ENCODE measurements at places on chromosomes 3 and 15.

- no peak for DNase-seq
Observed at GRCh38 chr15:72968531-72968922, 83.7 kb upstream of the NEO1 start.

GRCh38 chr3:14288177-14288788 is 109.7 kb downstream of the LSM3 start:
- DNase-seq, result no peak

- DNase-seq, result no peak
Observed at GRCh38 chr15:45304711-45305110, 52.7 kb downstream of the SLC28A2 start.

DNA sequence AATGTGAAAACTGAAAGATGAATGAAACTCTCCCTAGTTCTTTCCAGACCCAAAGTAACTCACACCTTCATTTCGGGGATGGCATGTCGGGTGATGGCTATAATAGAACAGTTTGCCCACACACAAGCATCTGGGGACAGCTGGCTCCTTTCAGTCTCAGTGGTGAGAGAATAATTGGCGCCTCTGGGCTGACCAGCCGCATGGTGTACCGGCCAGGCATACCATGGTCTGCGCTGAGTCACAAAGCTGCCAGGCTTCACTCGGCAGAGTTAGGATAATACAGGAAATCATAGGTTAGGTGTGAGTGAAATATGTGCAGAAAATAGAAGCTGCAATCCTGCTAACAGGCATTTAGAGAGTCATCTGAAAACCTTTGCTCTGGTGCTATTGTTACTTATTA is 80.4 kb upstream of the IGF1R start:
- DNase-seq, result no peak

- no peak for DNase-seq
Observed at GRCh38 chr15:74431645-74432044, 2.1 kb downstream of the SEMA7A start.

- DNase-seq, result no peak
Observed at GRCh38 chr3:72692990-72693389, 155.3 kb downstream of the SHQ1 start.

- DNase-seq, result no peak
Observed at GRCh38 chr3:133153382-133153781, 115.2 kb downstream of the TMEM108 start.

- no peak for DNase-seq
Observed at GRCh38 chr3:78721771-78722543, 1045.8 kb downstream of the ROBO1 start.

- no peak for DNase-seq
Observed at GRCh38 chr15:22915866-22916515, 64.2 kb downstream of the CYFIP1 start.

DNA sequence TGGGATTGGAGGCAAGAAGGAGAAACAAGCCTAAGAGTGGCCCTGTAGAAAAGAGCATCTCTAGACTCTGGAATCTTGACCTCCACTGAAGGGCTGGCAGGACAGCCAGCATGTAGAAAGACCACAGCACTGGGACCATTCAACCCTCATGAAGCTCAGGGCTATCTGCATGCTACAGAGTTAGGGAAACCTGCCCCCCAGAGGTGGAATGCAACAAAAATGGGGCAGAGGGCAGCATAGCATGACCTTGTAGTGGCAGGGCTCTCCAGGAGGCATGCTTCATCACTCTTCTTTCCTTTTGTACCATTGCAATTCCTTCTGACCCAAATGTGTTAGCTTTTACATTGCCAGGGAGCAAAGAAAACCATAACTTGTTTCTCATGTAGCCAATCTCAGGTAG is 445.4 kb downstream of the EPHB1 start:
- DNase-seq, result no peak

GRCh38 chr3:56173601-56174000 is 294.7 kb downstream of the ERC2 start:
- no peak for DNase-seq

DNA sequence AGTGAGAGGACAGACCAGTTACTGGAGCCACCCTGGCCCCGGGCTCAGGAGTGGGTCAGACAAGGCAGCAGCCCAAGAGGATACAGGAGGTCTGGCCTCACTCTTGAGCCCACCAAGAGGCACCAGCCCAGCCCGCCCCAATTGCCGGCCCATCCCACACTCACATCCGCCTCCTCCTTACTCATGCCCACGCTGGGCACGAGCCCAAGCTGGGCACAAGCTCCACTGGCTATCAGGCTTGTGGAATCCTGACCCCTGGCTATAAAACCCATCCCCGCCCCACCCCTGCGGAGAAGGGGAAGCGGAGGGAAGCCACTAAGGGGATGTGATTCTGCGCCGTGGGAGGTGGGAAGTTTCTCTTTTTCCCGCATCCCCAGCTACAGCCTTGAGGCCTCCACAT is 25.9 kb downstream of the ADCY5 start:
- DNase-seq, result no peak

GRCh38 chr3:191334346-191334893 is 4.1 kb upstream of the UTS2B start:
- DNase-seq, result no peak

- DNase-seq, result no peak
Observed at GRCh38 chr15:90483637-90484036, 46.1 kb upstream of the CRTC3 start.

DNA sequence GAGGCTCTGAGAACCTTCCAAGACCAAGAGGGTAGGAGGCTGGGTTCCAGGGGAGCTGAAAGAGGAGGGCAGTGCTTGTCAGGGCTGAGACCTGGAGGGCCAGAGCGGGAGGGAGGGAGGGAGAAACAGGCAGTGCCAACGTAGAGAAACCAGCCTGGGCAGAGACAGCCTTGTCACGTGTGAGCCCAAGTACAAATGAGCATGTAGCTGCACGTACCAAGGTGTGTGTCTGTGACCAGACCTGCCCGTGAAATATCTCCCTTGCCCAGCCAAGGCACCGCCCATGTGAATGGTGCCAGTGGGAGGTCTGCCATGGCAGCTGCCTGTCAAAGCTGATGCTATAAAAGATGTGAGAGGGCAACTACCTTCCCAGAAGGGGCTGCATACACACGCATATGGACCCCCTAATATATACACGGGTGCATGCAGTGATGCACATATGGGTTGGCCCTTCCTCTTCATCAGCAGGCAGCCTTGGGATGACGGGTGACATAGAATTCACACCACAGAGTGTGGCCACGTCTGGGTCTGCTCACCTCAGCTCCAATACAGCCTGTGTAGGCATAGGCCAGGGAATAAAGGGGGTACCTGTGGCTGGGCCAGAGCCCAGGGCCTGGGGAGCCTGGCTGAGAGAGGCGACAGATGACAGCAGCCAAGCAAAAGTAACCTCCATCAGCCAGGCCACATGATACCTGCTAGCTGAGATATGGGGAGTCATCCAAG is 7.8 kb upstream of the CTDSPL start:
- DNase-seq, result no peak

DNA sequence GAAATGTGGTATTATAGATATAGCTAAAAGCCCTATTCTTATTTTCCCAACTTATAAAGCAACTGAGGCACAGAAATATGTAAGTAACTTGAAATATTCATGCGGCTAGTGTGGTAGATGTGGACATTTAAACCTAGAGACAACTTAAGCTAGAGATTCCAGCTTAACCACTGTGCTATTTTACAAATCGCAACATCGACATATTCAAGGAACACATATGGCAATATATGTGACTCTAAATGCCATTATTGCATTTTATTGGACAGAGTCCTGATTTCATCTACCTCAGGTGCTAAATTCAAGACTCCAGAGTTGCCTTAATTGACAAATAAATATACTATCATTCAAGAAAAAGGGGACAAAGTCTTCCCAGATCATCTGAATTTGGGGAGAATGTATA is 442.3 kb downstream of the NLGN1 start:
- no peak for DNase-seq

DNA sequence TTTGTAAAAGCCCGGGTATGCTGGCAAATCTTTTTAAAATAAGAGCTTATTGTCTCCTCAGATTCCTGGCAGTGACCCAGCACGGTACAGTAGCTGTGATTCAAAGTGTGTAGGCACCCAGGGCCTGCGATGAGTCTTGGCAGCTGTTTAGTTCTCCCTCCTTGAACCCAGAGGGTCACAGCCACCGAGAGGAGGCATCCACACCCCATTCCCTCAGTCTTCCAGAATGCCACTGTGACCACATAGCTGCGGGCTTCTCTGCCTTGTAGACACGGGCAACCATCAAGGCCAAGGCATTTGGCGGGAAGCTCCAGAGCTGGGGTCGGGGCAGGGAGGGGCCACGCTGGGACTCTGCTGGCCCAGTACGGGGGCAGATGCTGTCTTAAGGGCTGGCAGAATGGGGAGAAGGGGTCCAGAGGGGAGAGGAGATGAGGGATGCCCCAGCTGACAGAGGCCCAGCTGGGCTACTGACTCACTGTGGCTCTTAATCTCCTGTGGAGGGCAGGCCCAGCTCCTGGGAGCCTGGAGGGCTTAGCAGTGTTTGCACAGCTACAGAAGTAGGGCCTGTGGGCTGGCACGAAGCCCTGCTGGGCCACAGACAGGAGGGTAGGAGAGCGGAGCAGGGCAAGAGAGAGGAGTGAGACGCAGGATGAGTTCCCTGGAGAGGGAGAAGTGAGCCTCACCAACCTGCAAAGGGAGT is 68.8 kb upstream of the DLG1 start:
- no peak for DNase-seq

DNA sequence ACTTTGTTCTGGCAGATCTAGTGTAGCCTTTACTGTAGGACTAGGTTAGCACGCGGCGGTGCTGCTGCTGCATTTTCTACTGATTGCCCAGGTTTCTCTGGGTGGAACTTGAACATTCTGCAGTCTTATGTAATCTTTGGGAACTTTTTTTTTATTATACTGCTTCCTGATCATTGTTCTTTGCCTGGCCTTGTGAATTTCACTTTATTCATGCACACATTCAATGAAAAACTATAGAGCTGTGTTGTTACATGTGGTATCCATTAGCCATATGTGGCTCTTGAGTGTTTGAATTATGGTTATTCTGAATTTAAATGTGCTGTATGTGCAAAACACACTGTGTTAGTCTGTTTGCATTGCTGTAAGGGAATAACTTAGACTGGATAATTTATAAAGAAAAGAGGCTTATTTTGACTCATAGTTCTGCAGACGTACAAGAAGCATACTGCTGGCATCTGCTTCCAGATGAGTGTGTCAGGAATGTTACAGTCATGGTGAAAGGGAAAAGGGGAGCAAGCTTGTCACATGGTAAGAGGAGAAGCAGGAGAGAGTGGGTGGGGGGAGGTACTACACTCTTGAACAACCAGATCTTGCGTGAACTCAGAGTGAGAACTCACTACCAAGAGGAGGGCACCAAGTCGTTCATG is 26.5 kb downstream of the MEF2A start:
- no peak for DNase-seq

GRCh38 chr3:186457236-186457635 is 86.9 kb downstream of the CRYGS start:
- no peak for DNase-seq

DNA sequence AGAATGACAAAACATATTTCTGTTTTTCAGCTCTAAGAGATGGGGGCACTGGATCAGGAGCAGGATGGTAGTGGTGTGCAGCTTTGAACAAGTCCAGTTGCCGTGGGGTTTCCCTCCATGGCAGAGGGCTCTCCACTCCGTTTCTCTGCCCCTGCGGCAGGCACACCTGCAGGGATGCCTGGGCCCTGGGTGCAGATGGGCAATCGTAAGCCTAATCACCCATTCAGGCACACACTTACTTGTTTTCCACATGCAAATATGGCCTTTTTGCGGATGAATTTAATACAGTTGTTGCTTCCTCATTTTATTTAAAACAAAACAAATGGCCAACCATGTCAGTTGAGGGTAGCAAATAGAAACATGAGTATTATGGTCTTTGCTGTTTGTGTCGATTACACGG is 85.1 kb downstream of the LPP start:
- DNase-seq, result no peak

GRCh38 chr3:148971401-148972163 is 19.8 kb upstream of the GYG1 start:
- no peak for DNase-seq

- no peak for DNase-seq
Observed at GRCh38 chr3:177300039-177300833, 103.0 kb upstream of the TBL1XR1 start.

- DNase-seq, result no peak
Observed at GRCh38 chr3:130465521-130465920, 51.5 kb upstream of the COL6A6 start.

GRCh38 chr15:77012868-77013267 is 17.9 kb downstream of the PSTPIP1 start:
- peak; percentile 46 for DNase-seq

DNA sequence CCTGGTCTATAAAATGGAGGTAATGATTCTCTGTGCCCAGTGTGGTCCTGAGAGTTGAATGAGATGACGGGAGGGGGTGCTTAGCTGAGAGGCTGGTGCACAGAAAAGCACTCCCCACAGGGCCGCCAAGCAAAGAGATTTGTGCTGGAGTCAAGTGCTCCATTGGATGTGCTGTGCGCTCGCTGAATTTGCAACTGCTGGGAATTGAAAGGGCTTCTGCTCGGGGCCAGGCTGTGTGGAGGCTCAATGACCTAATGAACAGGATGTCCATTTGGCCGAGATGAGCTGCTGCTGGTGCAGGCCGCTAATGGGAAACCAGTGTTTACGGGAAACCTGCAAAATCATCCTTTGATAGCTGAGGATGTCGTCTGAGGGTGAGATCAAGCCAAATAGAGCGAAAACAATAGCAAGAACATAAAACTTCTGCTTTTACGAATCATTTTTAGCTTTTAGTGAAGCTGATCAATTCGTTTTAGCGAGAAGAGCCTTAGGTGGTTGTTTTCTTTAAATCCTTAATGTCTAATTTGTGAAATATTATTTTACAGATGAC is 211.7 kb downstream of the GABRG3 start:
- DNase-seq, result no peak

GRCh38 chr15:95718441-95718840 is 612.1 kb upstream of the NR2F2 start:
- DNase-seq, result no peak

- no peak for DNase-seq
Observed at GRCh38 chr3:1623896-1624295, 474.8 kb upstream of the CNTN4 start.

- DNase-seq, result no peak
Observed at GRCh38 chr15:93372865-93373223, 283.8 kb upstream of the RGMA start.

- peak; percentile 82 for DNase-seq
Observed at GRCh38 chr3:58082047-58082446, 73.8 kb downstream of the FLNB start.

- DNase-seq, result no peak
Observed at GRCh38 chr3:173214576-173214975, 73.5 kb upstream of the SPATA16 start.

DNA sequence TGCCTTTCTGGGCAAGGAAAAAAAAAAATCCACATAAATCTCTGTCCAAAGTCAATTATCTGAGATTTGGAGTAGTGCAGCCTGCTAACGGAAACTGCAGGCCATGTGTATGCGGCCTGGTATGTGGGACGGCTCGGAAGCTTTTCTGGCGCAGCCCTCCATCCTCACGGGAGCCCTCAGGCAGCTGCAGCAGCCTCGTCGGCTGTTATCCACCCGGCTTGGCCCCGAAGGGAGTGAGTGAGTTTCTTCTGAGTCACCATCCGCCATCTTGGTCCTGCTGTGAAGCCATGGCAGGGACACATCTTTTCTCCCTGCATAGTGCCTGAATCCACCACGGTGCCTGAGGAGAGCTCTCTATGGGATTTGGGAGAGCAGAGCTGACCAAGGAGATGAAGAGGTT is 62.8 kb downstream of the POLR2M start:
- DNase-seq, result no peak
